Stimulated activated CD4-positive, alpha-beta T cell treated with anti-CD3 and anti-CD28 coated beads, Interleukin-2, amount 100 ng/mL, for 4 hours (primary cell): ENCODE measurements at places on chromosomes 7 and 10.

DNA sequence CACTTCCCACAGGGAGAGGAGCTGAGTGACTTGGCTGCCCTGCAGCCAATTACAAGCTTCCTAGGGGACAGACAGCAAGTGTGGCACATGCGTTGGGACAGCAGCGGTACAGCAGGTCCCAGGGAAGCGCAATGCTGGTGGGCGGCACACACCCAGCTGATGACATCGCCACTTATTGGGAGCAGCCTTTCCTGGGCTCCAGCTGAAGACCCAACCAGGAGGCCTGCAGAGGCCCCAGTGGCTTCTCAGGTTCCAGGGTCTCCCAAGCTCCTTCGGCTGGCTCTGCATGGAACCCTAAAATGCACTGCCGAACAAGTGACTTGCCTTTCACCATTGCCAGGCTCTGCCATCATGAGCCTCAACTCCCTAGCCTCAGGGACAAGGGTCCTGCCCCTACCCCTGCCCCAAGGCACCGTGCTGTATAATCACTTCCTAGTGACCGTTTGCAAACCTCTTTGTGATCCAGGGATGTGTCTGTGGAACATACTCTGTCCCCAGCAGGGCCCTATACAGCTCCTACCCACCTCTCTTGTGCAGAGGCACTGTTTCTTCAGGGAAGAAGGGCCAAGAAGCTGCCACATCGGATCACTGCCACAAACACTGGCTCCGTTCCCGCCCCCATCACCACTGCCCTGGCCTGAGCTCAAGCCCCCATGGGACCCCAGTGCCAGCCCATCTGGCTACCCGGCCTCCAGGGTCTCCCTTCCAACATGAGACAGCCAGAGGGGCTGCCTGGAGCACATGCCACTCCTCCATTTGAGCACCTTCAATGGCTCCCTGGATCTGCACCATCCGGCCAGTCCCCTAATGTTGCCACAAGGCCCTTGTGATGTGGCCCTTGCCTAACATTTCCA is 19.3 kb upstream of the SLIT1 start:
- no peak for DNase-seq

GRCh38 chr10:31063841-31064240 is 32.2 kb upstream of the ZNF438 start:
- no peak for DNase-seq

DNA sequence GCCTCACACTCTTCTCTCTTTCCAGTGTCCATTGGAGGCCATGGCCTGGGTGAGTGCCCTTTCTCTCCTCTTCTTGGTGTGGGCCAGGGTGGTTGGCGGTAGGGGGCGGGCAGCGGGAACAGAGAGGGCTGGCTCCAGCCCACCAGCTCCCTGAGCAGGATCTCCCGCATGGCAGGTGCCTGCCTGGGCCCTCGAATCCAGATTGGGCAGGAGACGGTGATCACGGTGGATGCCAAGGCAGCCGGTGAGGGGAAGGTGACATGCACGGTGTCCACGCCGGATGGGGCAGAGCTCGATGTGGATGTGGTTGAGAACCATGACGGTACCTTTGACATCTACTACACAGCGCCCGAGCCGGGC is 13.5 kb upstream of the ATP6V1F start:
- no peak for DNase-seq

DNA sequence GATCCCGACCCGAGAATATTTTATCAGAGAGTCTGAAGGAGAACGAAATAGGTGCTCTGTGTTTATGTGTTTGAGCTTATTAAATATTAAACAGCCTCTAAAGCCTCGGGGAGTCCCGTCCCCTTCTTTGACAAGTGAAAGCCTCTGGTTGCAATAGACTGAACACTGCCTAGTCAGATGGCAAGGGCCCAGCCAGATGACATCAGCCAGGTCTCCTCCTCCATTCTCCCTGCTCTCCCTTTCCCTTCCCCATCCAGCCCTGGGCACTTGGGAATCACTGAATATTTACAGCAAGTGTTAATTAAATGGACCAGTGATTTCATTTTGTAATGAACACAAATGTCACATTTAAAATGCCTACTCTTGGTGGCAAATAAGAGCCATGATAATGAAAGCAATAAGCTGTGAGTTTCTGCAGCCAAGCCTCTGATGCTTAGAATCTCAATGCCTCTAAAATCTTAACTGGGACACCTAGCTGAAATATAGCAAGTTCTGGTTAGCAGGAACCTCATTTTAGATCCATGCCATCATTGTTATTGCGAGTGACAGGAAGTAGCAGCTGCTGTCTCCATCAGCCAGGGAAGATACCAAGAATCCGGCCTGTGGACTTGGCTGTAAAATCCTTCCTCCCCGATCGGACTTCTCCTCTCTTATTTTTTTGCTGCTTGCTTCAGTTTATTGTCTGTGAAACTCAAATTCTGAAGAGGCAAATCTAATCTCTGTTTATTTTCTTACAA is 202.1 kb downstream of the PRPF18 start:
- no peak for DNase-seq

DNA sequence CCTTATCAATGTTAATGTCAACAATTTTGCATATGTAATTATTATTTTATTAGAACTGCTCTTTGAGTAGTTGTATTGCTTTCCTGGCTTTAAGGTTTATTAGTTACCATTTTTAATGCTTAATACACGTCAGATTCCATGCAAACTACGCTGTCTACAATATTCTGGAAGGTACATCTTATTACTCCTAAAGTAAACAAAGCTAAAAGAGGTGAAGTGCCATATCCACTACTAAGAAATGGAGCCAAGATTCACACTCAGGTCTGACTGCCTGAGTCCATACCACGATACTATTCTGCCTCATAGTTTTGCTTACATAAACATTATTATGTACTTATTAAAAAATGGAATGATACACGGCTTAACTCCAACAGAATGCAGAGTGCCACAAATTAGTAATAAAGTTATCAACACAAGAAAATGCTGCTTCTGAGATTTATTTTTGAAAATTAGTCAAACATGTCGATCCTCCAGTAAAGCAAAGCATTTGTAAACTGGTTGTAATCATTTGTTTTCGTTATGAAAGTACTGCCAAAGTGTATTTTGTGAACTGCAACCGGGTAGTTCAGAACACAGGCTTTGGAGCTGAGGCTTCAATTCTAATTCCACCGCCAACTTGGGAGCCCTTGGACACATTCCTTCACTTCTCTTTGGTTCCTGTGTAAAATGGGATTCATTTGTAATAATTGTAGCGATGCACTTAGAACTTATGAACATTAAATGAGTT is 1.1 kb upstream of the DMTF1 start:
- no peak for DNase-seq

DNA sequence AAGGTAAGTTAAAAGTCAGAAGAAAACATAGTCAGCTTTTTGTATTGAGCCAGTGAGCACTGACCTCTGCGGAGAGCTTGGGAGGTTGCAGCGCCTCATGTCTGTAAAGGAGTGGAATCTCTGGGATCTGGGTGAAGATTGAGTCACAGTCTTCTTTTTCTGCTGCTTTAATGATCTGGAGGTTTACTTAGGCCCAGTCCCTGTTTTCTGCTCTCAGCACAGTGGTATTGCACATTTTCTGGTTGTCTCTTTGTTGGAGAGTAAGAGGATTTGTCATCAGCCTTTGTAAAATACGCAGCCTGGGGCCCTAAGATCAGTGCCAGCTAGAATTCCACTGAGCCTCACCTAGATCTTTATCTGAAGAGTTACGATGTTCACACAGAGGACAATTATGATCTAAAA is 58.3 kb upstream of the GJD4 start:
- no peak for DNase-seq

DNA sequence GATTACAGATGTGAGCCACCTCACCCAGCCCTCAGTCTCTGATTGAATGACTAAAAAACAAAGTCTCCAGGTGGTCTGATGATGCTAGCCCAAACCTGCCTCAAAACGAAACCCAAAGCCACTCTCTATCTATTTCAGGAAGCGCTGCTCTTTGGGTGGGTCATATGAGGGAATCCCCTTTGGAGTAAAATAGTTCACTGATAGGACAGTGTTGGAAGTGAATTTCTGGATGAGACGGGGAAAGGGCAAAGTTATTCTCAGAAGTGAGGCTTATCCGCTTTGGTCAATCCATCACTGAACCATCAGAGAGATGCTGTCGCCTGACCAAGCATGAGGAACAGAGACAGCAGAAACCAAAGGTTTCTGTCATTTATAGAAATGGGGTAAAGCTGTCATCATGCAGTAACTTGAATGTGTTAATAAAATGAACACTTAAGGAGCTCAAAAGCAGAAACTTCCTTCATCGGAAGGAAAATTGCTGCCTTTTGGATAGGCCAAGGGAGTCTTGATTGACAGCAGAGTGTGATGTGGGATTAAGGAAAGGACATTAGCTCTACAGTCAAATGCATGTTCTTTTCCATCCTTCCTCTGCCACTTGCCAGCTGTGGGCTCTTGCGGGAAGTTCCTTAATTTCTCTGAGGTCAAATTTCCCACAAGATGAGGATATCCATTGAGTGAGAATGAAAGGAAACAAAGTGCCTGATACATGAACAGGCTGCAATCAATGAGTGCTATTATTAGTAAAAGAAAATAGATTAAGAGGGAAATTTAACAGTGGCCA is 64.9 kb upstream of the C1QL3 start:
- no peak for DNase-seq

- DNase-seq = no peak
These were observed 12.4 kb upstream of the HPS1 start for GRCh38 chr10:98458809-98459784.
